ENCODE measurements at places on chromosomes 2 and 18.

DNA sequence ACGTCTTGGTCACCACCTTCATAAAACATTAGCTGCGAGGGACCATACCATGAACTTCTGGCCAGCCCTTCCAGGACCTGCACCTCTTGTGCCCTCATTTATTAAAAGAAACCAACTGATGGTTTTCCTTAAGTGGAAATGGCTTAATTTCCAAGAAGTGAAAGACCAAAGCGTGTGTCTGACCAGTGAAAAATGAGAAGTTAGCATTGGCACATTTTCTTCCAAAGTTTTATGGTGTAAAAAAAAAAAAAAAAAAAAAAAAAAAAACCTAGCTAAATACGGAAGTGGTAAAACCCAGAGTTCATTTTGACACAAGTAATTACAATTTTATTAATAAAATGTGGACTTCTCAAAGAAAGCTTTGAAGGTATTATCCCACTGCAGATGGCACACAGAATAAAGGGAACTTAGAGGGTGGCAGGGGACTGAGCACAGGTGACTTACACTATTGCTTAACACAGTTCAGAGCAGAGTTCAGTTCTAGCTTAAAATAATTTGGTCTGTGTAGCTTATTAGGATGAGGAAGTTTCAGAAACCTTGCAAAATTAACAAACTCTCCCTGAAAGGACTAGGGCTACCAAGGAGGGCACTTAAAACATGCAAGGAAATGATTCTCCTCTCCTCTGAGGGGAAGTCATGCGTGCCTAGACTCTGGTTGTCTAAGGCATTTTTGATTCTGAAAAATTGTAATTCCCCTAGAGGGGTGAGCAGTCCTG, 42.2 kb upstream of the EPG5 start:
- no peak for DNase-seq

GRCh38 chr18:62529597-62529996, 6.8 kb downstream of the ZCCHC2 start:
- no peak for DNase-seq

- DNase-seq: no peak
Measured at GRCh38 chr2:147679191-147679954, 165.5 kb upstream of the ACVR2A start.

DNA sequence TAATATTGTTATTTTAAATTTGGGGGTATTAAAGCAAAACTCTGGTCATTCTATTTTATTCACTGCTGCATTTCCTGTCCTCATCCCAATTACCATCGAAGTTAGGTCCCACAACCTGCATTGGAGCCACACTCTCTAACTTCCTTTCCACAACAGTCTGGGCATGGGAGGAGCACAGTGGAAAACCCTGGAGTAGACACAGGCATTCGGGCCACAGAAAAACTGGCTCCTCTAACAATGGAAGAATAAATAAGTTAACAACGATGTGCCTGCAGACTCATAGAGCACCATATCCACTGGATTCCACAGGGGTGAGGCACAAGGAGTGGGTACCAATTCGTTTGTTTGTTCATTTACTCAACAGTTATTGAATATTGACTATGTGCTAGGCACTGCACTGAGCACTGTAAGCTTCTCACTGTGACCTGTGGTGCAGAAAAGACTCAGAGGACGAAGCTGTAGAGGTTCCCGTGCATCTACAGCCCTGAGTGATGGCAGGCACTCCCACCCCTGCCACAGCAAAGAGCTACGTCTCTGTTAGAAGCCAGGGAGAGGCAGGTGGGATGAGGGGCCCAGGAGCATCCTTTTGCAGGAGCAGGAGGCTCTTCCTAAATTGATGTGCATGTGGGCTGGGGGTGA, 154.2 kb upstream of the PGAP1 start:
- DNase-seq: no peak

Data from stimulated activated CD4-positive, alpha-beta T cell treated with anti-CD3 and anti-CD28 coated beads, Interleukin-4, amount 100 ng/mL, for 1 hour (primary cell).